HuH-7.5 (cell line): ENCODE measurements at places on chromosomes 6 and 20.

- DNase-seq = no peak
These were observed 146.9 kb downstream of the KHDC1L start for GRCh38 chr6:73078333-73078862.

GRCh38 chr6:80547827-80548226, 441.4 kb downstream of the BCKDHB start:
- DNase-seq = no peak

DNA sequence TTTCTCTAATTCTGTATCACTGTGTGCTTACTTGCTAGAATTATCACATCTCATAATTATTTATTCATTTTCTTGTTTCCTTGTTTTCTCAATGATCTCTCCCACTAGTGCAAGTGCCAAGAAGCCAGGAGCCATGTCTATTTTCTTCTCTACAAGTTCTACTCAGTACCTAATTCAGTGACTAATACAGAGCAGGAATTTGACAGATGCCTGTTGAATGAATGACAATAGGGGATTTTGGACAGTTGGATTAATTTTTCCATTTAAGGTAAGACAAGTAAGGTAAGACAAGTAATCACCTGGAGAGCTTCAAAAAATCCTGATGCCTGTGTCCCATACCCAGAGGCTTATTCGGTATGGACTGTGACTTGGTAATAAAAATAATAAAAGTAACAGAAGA, 81.0 kb downstream of the EDN1 start:
- no peak for DNase-seq

DNA sequence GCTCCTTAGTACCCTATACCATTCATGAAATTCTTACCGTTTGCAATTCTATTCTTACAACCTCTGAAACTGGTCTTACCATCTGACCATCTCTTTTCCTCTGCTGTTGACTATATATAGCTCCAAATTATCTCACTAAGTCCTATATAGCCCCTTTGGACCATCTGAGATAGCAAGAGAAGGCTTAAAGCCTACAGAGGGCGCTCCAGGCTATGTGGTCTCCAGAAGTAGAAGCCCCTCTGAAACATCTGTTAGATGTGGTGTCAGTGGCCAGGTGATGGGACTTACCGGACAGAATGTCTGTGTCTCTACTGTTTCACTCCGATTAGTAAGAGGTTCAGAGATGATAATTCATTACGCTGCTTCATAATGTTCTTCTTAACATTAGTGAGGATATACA, 140.7 kb upstream of the BMP2 start:
- no peak for DNase-seq

GRCh38 chr20:36836591-36837269, 39.2 kb upstream of the TLDC2 start:
- DNase-seq = peak; percentile 88

- no peak for DNase-seq
These were observed 152.8 kb upstream of the CST7 start for GRCh38 chr20:24796236-24796635.

DNA sequence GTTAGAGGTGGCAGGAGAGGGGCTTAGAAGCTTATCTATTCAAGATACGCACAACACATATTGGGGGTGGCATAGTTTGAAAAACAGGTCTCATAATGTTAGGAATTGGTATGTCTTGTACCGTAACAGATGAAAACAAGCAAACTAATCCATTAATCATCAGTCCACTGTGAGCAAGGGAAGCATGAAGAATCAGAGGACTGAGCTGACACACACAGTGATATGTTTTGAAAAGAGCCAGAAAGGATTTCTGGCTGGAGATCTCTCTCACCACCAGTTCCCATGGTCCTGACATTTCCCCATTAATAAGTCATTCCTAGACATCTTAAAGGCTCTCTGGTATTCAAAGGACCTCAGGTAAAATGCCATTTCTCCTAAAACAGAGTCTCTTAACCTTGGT, 158.8 kb upstream of the PHACTR1 start:
- no peak for DNase-seq

GRCh38 chr6:55666606-55667225, 87.7 kb upstream of the HMGCLL1 start:
- DNase-seq = no peak
